ENCODE measurements at places on chromosomes 13 and 19.

DNA sequence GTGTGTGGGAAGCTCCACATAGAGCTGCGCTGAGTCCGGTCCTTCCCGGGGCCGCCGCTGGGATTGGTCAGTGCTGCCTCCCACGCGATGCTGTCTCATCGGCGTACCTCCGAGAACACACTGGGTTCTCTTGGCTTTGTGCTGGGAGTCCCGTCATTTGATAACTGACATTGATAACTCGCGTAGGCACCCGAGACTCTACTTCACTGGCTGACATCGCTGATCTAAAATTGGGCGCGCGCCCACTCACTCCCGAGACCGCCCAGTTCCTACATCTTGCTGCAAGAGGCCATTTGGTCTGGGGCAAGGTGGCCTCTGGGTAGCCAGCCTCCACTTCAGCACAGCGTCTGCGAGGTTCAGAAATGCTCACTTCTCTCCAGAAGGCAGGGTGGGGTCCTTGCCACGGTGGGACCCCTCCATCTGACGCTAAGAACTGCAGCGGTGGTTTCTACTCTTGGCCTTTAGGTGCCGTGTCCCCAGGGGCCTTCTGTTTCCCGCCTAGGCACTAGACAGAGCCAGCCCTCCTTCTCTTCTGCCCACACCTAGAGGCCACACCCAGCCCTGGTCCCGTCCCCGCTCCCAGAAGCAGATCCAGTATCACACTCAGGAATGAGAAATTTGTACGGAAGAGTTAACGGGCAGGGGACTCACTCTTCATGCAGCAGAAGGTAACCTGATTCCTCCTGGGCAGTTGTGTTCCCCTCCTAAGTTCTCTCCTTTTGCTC, 40.7 kb upstream of the ATP11A start:
- no peak for DNase-seq

DNA sequence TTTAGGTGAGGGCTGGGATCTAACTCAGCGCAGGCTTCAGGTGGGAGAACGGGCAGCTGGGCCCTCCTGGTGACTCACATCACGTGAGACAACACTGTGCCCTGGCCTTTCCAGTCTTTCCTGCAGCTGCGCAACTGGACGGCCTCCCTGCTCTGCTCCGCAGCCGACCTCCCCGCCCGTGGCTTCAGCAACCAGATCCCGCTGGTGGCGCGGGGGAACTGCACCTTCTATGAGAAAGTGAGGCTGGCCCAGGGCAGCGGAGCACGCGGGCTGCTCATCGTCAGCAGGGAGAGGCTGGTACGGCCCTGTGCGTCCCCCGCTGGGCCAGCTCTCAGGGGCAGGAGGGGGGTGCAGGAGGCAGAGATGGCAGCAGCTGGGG, 8.8 kb downstream of the SPPL2B start:
- DNase-seq, result no peak

GRCh38 chr19:45323671-45324081, 1.0 kb upstream of the CKM start:
- DNase-seq, result no peak

- no peak for DNase-seq
Measured at GRCh38 chr13:68261105-68261504, 1031.0 kb upstream of the PCDH9 start.

- DNase-seq, result no peak
Measured at GRCh38 chr19:9786342-9786741, 17.8 kb upstream of the ZNF846 start.

DNA sequence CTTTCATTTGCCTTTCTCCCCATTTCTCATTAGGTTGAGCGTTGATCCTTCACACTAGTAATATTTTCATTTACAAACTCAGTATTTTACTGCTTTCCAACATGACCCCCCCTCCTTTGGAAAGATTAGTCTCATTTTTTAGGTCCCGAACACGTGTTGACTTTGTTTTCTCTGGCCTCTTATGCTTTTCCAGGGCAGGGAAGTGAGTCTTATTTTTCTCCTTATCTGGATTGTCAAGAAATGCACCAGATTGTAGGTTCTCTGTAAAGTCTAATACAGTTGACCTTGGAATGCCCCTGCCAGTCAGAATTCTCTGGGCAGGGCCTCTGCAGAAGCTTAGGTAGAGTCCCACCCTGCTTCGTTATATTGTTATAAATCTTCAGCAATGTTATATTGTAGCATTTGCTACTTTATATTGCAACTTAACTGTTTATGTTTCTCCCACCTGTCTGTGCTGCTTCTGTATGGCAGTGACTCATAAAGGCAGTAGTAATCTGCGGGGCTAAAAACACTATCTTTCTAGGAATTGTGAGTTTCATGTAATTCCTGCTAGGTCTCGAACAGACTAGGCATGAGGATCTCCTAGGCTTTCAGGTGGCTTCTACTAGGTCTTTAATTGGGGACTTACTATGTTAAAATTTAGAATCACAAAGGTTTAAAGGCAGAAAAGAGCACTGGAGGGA, 2.0 kb downstream of the TDRD3 start:
- DNase-seq, result no peak

DNA sequence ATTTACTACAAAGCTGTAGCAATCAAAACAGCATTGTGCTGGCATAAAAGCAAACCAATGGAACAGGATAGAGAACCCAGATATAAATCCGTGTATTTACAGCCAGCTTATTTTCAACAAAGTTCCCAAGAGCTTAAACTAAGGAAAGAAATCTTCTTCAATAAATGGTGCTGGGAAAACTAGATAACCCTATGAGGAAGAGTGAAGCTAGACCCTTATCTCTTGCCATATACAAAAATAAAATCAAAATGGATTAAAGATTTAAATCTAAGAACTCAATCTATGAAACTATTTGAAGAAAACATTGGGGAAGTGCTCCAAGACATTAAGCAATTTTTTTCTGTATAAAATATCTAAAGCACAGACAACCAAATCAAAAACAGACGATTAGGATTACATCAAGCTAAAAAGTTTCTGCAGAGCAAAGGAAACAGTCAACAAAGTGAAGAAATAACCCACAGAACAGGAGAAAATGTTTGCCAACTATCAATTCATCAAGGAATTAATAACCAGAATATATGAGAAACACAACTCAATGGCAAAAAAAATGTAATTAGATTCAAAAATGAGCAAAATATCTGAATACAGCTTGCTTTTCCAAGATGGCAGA, 480.7 kb downstream of the LMO7 start:
- no peak for DNase-seq

DNA sequence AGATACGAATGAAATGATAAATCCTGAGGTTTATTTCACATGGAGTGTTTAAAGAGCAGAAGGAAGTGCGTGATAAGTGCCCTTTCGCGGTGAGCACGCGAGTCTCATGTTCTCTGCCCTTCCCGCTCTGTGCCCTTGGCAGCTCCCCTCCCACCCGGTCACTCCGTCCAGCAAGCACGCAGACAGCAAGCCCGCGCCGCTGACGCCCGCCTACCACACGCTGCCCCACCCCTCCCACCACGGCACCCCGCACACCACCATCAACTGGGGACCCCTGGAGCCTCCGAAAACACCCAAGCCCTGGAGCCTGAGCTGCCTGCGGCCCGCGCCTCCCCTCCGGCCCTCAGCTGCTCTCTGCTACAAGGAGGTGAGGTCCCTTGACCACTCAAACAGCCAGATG, 37.4 kb upstream of the TEX29 start:
- no peak for DNase-seq

DNA sequence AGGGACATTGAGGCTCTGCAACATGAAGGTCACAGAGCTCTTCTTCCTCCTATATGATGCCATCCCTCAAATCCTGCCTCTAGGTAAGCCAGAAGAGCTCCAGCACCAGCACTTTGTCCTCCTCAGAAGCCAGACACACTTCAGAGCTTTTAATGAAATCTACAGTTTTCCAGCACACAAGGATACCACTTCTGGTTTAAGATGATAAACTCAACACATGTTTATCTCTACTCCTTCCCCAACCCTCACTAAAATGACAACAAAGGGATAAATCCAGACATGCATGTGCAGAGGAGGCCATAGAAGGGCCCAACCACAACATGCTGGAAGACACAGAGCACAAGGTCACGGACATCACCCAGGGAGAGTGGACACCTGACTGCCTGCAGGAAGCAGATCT, 195.3 kb downstream of the USP12 start:
- no peak for DNase-seq

DNA sequence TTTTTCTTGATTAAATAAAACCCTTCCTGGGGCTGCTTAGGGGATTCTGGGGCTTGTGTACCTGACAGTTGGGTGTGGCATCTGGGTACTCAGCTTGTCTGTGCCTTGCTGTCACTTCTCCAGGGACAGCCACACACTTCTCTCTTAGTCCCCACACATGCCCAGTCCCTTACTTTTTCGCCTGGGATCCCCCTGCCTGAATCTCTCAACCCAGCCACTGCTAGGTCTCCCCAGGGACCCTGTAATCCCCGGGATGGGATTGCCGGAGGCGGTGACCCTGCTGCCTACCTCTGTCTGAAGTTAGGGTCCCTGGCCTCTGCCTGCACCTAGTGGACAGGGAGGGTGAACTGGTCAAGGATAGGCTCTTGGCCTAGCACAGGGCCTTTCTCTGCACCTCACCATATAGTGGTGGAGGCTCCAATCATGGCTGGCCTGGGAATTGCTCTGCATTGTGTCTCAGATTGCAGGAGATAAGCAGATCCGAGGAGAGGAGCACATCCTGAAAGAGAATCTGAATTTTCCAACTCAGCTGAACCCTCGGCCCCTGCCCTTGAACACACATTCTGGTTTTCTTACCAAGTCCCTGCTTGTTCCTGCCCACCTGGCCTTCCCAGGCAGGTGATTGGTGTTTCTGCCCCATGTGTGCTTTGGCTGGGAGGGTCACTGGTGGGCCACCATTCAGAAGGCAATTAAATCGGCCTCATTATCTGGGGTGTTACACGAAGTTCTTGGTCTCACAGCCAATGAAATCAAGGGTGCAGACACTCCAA, 8.7 kb upstream of the ZNF492 start:
- no peak for DNase-seq

- no peak for DNase-seq
Measured at GRCh38 chr13:80341756-80342370, 937 bp upstream of the SPRY2 start.

DNA sequence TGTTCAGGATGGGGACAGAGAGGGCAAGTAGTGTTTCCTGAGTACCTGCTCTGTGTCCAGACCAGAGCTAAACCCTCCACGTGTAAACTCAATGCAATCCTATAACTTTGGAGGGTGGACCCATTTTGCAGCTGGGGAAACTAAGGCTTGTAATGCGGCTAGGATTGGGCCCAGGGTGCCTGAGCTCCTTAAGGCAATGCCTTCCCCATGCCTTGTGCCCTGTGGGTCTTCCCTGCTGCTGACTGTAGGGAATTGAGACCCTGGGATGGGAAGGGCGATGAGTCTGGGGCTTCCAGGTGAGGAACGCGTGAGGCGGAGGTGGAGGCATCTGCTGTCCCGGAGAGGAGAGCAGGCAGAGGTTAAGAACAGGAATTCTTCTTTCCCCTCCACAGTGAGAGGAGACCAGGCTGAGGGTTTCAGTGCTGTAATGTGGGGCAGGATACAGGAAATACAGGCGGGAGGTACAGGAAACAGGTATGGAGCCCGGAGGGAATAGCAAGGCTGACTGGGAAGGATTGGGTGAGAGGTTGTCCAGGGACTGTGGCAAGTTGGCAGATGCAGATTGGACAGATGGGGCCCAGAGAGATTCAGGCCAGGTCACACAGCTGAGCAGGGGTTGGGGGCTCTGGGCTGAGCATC, 19.2 kb downstream of the SLC27A1 start:
- no peak for DNase-seq

DNA sequence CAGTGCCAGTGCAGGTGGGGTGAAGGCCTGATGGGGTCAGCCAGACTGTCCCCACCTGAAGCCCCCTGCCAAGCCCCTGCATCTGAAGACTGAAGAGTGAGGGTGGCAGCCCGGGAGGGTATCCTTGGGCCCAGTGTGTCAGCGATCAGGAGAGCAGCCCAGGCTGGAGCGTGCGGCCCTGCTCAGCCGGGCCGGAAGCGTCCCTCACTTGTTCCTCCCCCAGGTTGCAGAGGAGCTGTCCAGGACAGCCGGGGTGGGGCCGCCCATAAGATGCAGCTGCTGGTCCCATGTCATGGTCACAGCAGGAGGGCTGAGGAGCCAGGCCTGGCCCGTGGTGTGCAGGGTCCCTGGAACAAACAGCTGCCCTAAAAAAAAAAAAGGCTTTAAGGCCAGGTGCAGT, 55.4 kb downstream of the KDM4B start:
- DNase-seq, result no peak

GRCh38 chr13:108609353-108609752, 20.1 kb upstream of the MYO16 start:
- DNase-seq, result no peak

GRCh38 chr19:39479916-39480315, 722 bp upstream of the TIMM50 start:
- no peak for DNase-seq
